Neural crest cell (in vitro differentiated cells): ENCODE measurements at places on chromosomes 16 and 17. TPM values are rescaled to one million over a fixed set of nuclear protein-coding genes. Genes with fewer than 3 reads are reported as not detected.

Gene GUCY2D
- total RNA-seq, result not detected in 2 replicates

Gene PIMREG
- 115 and 120 TPM in 2 replicates for total RNA-seq

Gene TEKT5
- 0.25 and 0.68 TPM in 2 replicates for total RNA-seq

Gene ZFP90
- 56.2 and 56.4 TPM in 2 replicates for total RNA-seq

Gene SPATA32
- 0.23 and 0.25 TPM in 2 replicates for total RNA-seq

Gene ZNF778
- 13.7 and 15.5 TPM in 2 replicates for total RNA-seq

Gene KRT24
- not detected in 2 replicates for total RNA-seq

Gene MT1F
- total RNA-seq, result 1.5 and 2.4 TPM in 2 replicates
